Daoy (cell line): ENCODE measurements at places on chromosomes 3 and 15.
A peak's percentile ranks its signal among the peaks of the same experiment; 100 is the strongest.

DNA sequence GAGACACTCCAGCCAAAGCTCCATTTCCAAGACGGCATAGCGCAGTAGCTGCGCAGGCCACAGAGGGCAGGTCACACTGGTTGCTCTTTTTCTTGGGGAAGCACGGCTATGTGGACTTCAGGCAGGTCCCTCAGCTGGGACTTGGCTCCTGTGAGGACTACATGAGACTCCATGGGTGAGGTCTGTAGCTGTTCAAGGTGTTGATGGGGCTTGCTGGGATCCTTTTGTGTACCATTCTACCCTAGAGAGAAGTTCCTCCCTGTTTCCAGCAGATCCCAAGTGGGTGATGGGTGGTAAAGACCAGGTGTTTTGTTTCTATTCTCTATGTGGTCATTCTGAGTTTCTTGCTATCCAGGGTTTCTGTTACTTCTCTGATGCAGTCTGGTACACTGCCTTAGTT is 183.3 kb downstream of the LPP start:
- DNase-seq = no peak

DNA sequence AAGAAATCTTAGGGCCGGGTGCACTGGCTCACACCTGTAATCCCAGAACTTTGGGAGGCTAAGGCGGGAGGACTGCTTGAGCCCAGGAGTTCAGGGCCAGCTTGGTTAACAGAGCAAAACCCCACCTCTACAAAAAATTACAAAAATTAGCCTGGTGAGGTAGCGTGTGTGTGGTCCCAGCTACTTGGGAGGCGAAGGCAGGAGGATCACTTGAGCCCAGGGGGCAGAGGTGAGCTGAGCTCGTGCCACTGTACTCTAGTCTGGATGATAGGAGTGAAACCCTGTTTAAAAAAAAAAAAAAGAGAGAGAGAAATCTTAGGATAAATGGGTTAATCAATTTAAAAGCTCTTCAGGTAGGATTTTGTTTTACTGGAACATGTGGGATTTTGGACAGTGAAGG is 31.2 kb upstream of the DUT start:
- no peak for DNase-seq

DNA sequence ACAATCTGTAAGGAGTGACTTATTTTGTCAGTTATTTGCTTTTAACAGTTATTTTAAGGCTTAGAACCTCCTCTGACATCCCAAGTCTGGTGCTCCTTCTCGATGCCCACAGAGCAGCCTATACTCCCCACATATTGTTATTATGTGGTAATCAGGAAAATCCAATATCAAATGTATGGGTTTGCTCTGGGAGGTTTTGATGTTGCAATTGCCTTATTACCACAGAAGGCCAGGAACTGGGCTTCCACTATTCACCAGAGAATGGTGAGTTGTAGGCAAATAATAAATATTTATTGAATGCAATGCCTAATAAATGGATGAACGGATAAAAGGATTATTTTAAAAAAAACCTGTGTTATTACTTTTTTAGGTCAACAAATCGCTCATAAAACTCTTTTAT is 12.2 kb downstream of the NEK10 start:
- no peak for DNase-seq

DNA sequence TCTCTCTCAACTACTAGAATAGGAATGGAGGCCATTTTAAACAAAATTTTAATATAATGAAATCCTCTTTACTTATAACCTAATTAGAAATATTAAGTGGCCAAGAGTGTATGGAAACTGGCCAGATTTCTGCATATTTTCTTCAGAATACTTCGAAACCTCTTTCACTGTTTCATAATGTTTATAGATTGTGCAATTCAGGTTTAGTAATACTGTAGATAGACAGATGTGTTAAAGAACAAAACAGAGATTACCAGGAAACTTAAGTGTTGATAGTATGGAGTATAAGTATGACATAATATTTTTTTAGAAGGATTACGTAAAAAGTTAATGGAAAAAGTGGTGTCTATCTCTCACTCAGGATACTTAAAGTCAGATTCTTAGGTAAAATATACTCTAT is 4.7 kb downstream of the ABHD5 start:
- DNase-seq = no peak

- peak; percentile 80 for DNase-seq
These were observed 119.5 kb upstream of the PRICKLE2 start for GRCh38 chr3:64344721-64345207.

DNA sequence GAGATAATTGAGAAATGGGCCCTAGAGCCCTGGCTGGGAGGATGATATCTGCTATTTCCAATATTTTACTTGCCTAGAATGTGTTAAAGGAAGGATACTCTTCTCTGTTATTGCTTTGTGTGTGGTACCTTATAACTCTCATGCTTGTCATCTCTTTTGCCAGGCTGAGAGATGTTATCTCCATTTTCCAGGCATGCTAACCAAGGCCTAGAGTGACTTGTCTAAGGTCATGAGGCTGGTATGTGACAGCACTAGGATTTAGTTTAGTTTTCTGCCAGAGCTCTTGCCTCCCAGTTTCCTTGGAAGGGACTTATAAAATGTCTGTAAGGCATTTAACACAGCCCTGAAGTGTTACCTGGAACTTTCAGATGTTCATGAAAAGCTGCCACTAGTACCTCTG is 1.4 kb downstream of the CLK3 start:
- DNase-seq = no peak

- peak; percentile 46 for DNase-seq
These were observed 341.3 kb upstream of the THBS1 start for GRCh38 chr15:39239562-39239961.

GRCh38 chr3:7659079-7659478 is 798.2 kb downstream of the GRM7 start:
- no peak for DNase-seq
